Activated CD4-positive, alpha-beta T cell treated with anti-CD3 and anti-CD28 coated beads, Interleukin-2, amount 50 U/mL, for 4 hours (primary cell): ENCODE measurements at places on chromosomes 11 and 22.

- no peak for DNase-seq
Measured at GRCh38 chr22:46113110-46113909, 37.0 kb upstream of the PPARA start.

DNA sequence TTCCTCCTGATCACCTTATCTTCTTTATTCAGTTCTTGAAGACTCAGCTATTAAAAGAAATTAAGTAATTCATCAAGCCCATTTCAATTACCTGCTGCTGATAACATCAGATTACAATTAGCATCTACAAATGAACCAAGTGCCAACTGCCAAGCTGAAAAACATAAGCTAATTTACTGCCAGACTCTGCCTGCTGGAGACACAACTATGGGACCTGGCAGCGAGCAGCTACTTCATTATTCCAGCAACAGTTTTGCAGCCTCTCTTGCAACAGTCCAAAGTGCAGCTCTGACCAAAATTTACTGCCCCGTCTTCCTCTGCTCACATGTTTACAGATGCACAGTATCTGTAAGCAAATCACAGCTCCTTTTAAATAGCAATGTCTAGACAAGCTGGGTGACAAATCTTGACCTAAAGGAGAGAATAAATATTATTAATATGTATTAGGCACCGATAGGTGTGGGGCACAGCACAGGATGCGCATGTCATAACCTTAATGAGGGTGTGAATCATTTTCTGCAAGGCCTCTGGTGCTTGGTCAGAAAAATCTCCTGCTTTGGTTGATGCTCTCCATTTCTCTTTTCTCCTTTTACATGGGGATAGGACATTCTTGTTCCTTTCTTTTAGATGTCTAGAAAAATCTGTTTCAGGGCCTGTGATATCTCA lies 232.2 kb upstream of the PITPNB start:
- DNase-seq: no peak

- DNase-seq: no peak
Measured at GRCh38 chr22:23675502-23676415, 15.1 kb upstream of the RGL4 start.

DNA sequence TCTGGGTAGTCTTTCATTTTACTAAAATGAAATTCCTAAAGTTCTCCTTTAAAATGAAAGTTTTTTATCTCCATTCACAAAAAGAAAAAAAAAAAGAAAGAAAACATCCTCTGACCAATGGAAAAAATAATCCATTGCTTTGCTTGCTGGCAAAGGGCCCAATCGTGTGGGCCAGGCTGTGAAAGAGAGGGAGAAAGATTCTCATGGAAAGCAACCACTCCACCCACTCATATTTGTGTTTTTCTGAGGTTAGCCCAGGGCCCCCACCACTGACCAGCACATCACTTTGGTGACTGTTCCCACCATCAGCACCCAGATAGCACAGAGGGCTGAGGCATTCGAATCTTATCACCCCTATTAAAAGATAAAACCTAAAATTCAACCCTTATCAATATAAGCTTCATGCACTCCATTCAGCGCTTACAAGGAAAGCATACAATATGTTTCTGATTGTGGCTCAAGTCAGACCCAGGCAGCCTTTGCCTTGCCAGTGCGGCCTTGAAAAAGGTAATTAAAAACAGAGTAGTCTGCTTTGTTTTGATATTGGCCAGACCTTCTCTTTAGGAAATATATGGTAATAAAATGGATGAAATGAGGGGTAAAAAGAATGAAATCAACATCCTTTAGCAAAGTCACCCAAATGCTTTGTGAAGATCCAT lies 192.8 kb downstream of the ETS1 start:
- no peak for DNase-seq

DNA sequence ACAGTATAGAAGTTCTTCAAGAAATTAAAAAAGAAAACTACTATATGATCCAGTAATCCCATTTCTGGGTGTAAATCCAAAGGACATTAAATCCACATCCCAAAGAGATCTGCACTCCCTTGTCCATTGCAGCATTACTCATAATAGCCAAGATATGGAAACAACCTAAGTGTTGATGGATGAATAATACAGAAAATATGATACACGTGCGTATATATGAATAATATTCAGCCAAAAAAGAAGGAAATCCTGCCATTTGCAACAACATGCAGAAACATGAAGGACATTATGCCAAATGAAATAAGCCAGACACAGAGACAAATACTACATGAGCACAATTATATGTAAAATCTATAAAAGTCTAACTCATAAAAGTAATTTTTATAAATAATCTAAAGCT lies 306.3 kb upstream of the ANO3 start:
- no peak for DNase-seq

DNA sequence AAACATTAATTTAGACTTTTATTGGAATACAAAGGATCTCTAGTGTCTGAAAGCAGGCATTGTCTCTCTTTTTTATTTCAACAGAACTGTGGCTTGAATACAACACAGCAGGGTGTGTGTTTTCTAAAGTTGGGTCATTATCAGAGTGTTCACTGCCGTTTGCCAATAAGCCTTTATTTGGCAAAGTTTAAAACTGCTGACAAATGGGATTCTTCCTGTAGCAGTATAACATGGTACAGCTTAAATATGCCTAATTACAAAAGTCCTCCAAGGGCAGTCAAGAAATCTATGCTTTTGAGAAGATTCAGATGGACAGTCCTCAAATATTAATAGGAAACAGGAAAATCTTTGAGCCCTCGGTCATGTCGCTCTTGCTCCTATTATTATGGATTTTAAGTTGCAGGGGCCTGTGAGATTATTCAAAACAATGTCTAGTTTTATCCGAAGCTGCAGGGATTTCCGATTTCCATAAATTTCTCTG lies 199.9 kb downstream of the MAML2 start:
- no peak for DNase-seq
